ENCODE measurements at places on chromosomes 5 and 9.

- DNase-seq = no peak
Measured at GRCh38 chr9:72129271-72130156, 19.7 kb upstream of the GDA start.

- DNase-seq = no peak
Measured at GRCh38 chr5:149552553-149553160, 1.4 kb upstream of the CSNK1A1 start.

DNA sequence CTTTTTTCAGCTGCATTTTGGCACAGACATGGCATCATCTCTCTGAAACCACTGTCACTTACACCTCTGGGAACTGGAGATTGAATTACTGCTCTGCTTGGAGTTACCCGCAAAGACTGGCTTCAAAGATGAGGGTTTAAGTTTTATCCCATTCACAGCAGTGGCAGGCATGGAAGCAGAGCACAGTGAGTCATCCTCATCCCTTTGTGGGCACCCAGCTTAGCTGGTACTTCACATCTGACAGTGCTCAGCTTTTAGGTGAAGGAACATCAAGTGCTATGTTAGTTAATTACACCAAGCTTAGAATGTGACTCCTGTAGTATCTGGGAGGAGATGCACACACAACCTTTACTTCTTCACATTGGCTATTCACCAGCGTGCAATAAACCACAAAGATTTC, 24.8 kb upstream of the ALDH1A1 start:
- no peak for DNase-seq

DNA sequence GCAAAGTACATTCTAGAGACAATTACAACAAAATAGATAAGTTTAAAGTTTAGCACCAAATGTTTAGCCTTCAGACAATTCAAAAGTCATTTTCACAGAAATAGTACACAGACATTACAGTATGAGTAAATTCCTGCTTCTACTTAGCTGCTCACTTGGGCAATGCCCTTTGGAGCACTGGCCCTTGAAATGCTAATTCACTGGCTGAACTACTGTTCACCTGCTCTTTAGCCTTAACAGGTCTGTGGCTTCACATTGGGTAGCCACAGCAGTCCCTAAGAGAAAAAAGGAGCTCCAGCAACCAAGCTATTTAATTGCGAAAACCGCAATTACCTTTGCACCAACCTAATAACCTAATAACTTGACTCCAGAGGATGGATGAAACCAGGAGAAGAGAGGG, 916.2 kb upstream of the DMAC1 start:
- DNase-seq = no peak

DNA sequence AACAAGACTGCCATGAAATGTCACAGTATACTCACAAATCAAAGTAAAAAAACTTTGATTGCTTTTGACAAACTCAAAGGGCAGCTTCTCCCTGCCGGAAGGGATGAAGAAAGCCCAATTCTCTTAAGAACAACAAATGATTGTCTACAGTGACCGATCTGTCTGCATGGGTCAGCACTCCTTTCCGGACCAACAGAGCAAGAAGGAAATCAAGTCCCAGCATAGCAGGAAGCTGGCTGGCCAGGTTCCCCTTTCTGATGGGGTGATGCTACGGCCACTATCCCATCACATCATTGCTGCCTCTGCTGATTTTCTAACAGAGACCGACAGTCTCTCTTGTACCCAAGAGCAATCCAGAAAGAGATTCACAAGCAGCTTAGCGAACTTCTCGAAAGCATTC, 692 bp downstream of the C1QTNF3 start:
- no peak for DNase-seq

Data from activated gamma-delta T cell (primary cell).